Choroid plexus epithelial cell (primary cell): ENCODE measurements at places on chromosomes 2 and 18.

DNA sequence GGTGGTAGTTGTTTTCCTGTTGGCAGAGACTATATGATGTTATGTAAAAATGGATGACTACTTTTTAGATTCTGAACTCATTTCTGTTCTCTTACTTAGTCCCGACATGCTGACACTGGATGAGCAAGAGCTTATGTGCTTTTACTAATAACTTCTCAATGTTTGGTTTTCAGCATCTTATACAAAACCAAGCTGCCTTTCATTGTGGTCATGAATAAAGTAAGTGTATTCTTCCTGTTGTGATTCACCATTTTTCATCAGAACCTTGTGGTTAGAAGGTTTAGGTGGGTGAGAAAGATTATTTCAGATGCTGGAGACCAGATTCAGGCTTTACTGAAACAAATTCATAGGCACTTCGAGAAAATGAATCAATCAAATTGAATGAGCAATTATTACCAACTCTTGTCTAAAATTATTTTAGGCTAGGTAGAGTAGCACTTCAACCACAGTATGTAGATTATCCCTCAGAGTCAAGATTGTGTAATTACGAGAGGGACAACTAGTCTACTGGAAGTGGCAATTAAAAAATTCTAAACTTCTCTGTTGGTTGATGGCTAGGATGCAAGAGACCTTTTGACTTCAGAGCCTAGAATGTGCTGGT is 9.3 kb downstream of the GPN1 start:
- DNase-seq: peak; percentile 63

- peak; percentile 7 for DNase-seq
Measured at GRCh38 chr2:24183366-24184069, 8.7 kb downstream of the FAM228A start.

GRCh38 chr2:68100189-68100588 is 37.4 kb upstream of the C1D start:
- no peak for DNase-seq

DNA sequence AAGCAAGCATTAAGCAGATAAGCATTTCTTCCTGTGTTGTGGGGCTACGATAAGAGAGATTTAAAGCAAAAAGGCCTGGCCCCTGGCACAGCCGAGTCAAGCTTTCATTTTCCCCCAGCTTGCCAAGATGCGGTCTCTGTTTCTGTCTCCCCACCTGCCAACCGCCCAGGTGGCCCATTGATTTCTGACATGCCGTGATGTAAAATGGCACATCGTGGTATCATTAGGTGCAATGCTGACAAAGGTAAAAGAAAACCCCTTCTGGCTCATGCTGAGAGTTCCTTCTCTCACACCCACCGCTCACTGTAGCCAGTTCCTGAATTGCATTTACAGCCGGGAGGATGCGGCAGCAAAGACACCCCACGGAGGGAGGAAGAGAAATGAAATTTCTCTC is 62.8 kb downstream of the BOD1L2 start:
- no peak for DNase-seq
